ENCODE measurements at places on chromosomes 2 and 18.
A peak's percentile ranks its signal among the peaks of the same experiment; 100 is the strongest.

GRCh38 chr18:57975805-57976204 lies 68.2 kb upstream of the NEDD4L start:
- no peak for DNase-seq

DNA sequence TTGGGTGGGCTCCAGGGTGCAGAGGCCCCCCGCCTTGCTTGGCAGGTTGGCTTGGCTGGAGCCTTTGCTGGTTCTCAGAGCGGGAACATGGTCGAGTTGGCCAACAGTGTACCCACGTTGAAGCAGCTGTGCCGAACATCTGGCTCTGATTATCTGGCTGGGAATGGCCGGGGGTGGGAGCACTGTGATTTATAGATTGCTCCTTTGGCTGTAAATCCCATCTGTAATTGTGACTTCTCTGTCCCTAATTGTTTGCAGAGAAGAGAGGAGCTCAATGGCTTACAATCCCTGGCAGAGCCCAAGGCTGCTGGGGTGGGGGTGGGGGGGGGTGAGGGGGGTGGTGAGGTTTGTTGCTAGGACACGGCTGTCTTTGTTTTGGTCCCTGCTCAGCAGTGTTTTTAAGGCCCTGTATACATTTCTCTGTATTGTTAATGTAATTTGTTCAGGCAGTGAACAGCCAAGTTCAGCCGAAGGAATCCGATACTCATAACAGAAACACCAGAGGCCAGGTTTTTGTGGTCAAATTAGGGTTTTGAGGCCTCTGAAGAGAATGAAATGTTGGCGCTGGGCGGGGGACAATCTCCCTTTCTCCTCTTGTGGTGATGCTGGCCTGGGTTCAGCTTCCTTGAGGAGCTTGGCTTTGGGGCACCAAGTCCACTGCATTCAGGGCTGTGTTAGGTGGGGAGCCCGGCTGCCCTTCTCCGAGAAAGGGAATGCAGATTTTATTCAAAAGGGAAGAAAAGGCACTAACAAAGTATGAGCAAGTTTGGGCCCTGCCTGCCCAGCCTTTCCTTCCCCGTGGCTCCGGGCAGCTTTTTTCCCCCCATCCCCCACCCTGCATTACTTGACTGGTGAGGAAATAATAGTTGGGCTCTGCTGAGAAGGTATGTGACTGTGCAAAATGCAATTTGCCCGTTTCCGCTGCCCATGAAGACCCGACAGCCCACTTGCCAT lies 82.5 kb downstream of the TCF7L1 start:
- DNase-seq = peak; percentile 60

GRCh38 chr2:108029496-108029895 lies 43.2 kb downstream of the SLC5A7 start:
- DNase-seq = no peak

GRCh38 chr2:11279398-11279797 lies 65.0 kb downstream of the ROCK2 start:
- DNase-seq = no peak

GRCh38 chr2:214809751-214810564 lies 475 bp upstream of the BARD1 start:
- peak; percentile 97 for DNase-seq

- no peak for DNase-seq
These were observed 21.2 kb downstream of the MRPL33 start for GRCh38 chr2:27792759-27793158.

DNA sequence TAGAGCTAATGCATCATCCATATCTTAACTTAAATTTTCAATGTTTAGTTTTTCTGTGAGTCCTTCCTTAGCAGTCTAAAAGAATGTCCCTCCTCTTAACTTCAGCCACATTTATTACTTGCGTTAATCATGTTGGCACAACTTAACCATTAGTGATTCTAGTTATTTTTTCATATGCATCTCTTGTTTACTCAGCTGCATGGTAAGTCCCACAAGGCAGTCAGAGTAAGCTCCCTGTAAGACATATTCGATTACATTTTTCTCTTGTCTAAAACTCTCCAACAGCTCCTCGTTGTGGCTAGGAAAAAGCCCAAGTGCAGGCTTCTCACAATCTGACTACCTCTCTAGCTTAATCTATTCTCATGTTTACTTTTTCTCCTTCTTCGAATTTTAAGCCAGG lies 2045.3 kb upstream of the PIK3C3 start:
- peak; percentile 55 for DNase-seq

Measured in smooth muscle cell of the brain vasculature (primary cell).